ENCODE measurements at places on chromosomes 4 and X.

GRCh38 chr4:58600290-58600689, 1490.1 kb upstream of the IGFBP7 start:
- DNase-seq = no peak

- DNase-seq = no peak
Measured at GRCh38 chr4:40850496-40850895, 100.7 kb downstream of the NSUN7 start.

- no peak for DNase-seq
Measured at GRCh38 chr4:139655116-139655515, 10.5 kb upstream of the MGST2 start.

GRCh38 chr4:134122903-134123302, 78.7 kb downstream of the PABPC4L start:
- DNase-seq = no peak

DNA sequence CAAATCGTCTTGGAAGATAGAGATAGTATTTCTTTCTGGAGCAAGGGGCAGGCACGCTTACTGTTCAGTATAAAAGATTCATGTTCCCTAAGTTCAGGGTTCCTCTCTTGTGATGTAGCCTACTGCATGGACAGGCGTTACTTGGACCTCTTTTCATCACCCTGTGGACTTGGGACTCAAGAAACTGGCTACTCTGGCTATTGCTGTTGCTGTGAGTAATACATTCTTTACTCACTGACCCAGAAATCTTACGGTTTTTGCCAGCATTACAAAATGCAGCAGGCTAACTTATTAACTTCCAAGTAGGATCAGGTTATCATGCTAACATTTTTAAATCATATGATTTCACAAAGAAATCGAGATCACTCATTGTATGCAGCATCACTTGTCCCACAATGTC, 12.8 kb upstream of the GUCY1B1 start:
- DNase-seq = no peak
